T-helper 1 cell (primary cell): ENCODE measurements at places on chromosomes 2 and 18.

DNA sequence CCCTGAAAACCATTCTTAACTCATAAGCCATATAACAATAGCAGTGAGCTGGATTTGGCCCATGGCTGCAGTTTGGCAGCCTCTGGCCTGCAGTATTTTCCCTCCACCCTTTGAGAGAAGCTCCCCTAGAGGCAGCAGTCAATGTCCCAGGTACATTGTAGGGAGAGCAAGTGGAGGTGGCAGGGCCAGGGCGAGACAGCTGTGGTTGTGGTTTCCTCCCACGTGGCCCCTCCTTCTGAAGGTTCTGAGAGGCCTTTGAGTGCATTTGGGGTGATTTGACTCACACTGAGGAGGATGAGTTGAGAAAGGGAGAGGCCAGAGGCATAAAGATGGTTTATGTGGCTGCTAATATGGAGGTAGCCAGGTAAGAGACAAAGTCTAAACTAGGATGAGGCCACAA lies 45.5 kb upstream of the LDAH start:
- peak; percentile 75 for DNase-seq

DNA sequence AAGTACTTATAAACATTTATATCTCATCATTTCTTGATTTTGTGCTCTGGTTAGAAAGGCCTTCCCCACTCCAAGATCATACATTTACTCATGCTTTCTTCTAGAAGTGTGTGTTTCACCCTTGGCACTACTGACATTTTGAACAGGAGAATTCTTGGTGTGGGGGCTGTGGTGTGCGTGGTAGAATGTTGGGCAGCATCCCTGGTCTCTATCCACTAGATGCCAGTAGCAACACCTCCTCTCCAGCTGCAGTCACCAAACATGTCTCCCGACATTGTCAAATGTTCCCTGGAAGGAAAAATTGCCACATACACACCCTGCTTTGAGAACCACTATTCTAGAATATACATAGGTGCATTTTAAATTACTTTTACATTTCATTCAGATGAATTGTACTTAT lies 8.7 kb upstream of the TGIF1 start:
- peak; percentile 8 for DNase-seq

- DNase-seq = peak; percentile 50
These were observed 9.5 kb downstream of the NFATC1 start for GRCh38 chr18:79405019-79405780.

GRCh38 chr2:64455545-64455944 lies 1.6 kb downstream of the LGALSL start:
- DNase-seq = no peak

- no peak for DNase-seq
These were observed 29.5 kb upstream of the IL1R2 start for GRCh38 chr2:101962309-101962708.

DNA sequence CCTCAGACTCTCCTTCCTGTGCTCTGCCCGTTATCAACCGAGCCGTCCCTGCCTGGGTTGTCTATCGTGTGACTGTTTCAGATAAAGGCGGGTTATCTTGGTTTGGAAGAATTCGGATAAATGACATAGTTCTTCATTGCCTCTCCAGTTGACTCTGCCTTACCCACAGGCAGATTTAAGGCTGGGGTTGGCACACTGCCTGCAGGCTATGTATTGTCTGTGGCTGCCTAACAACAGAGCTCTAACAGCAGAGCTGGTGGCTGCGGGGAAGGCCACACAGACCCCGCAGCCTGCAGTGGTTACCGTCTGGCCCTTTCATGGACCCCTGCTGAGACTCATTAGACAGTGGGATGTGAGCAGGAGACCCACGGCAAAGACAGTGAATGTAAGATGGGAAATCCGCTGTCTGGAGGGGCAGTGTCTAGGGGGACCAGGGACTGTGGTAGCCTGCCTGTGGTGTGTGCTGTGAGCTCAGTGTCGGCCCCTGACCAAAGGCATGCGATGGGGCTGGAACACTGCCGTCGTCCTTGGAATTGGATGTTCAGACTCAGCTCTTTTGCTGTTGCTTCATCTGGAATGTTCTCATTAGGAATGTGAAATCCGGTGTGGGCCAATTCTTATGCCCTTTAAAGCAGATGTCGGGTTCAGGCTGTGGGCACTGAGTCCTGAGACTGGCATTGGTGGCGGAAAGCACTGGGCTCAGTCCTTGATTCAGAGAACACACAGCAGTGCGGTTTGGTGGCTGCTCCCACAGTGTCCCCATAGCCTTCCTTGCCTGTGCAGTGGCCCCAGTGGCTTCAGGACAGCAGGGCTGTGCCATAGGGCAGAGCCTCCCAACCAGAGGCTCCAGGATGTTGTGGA lies 44.5 kb downstream of the SH3RF3 start:
- DNase-seq = no peak

- no peak for DNase-seq
These were observed 175.7 kb downstream of the PIEZO2 start for GRCh38 chr18:10973567-10974203.
